COLO829 (cell line): ENCODE measurements at places on chromosomes 5 and 9.

- no peak for DNase-seq
These were observed 69.5 kb upstream of the IER5L start for GRCh38 chr9:129247285-129248153.

GRCh38 chr5:177086654-177087397 is at the start of gene FGFR4:
Gene FGFR4, plus strand, starts transcription at chr5:177086915. Its CDS starts 2,688 bp downstream, at chr5:177089603.
- peak; percentile 73 for DNase-seq

DNA sequence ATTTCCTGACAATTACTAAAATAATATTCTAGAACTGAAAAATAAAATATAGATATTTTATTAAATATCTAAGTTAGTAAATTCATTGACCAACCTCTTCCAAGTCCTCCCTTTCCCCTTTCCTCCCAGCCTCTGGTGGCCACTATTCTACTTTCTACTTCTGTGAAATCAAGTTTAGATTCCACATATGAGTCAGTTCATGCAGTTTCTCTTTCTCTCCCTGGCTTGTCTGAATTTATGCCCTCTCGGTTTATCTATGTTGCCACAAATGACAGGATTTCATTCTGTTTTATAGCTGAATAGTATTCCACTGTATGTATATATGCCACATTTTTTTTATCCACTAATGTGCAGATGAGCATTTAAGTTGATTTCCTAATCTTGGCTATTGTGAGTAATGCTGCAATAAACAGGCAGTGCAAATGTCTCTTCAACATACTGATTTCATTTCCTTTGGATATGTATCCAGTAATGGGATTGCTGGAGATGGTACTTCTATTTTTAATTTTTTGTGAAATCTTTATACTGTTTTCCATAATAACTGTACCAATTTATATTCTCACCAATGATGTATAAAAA is 52.3 kb downstream of the WDR36 start:
- no peak for DNase-seq

DNA sequence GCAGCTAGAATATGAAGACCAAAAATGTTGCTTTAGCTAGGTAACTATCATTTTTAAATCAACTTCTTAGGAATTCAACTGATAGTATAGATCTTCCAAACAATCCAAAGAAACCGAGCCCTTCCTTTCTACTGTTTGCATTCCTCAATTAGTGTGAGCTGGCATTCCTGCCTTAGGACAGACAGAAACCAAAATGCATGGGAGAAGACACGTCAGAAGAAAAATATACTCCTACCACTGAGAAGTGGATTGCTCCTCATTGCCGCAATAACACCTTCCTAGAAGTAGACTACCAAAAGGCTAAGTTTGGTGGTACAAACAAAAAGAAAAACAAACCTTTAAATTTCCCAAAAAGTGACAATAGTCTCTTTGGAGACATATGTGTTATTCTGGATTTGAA is 440.0 kb downstream of the SEMA5A start:
- no peak for DNase-seq

- no peak for DNase-seq
These were observed 17.8 kb downstream of the SLC38A9 start for GRCh38 chr5:55694152-55694830.
